ENCODE measurements at places on chromosomes 3 and 15. TPM values are rescaled to one million over a fixed set of nuclear protein-coding genes. Genes with fewer than 3 reads are reported as not detected.

Gene C2CD4A
- total RNA-seq: 0.50 TPM

Gene TTC21A
- total RNA-seq: 2.3 TPM

Gene NOX5
- 0.13 TPM for total RNA-seq

Gene SERINC4
- 0.18 TPM for total RNA-seq

Gene GP5
- total RNA-seq: 0.10 TPM

Gene CA12
- 0.28 TPM for total RNA-seq

Gene NAALADL2
- 4.2 TPM for total RNA-seq

Gene CLDN16
- total RNA-seq: 1.2 TPM

Gene CLDN18
- 0.23 TPM for total RNA-seq

Gene SUSD5
- total RNA-seq: 0.05 TPM

- DNase-seq: no peak
Measured at GRCh38 chr3:124784686-124785382, 54.6 kb downstream of the UMPS start.

DNA sequence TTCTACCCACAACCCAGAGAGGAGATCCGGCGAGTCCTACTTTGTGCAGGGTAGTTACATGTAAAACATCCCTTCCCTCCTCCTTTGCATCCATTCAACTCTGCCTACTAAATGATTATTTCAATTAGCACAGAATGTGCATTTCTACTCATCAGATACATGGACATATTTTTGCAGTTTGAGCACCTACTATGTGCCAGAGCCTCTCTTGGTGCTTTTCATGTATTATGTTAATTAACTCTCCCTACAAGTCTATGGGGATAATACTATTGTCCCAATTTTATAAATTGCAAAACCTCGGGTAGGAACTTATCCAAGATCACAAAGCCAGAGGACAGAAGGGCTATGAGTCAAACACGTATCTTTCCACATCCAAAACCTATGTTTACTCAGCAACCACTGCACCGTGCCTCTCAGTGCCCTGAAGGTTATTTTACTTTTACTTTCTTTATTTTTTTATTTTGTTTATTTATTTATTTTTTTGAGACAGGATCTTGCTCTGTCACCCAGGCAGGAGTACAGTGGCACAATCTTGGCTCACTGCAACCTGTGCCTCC, 432.8 kb downstream of the MAGI1 start:
- no peak for DNase-seq

DNA sequence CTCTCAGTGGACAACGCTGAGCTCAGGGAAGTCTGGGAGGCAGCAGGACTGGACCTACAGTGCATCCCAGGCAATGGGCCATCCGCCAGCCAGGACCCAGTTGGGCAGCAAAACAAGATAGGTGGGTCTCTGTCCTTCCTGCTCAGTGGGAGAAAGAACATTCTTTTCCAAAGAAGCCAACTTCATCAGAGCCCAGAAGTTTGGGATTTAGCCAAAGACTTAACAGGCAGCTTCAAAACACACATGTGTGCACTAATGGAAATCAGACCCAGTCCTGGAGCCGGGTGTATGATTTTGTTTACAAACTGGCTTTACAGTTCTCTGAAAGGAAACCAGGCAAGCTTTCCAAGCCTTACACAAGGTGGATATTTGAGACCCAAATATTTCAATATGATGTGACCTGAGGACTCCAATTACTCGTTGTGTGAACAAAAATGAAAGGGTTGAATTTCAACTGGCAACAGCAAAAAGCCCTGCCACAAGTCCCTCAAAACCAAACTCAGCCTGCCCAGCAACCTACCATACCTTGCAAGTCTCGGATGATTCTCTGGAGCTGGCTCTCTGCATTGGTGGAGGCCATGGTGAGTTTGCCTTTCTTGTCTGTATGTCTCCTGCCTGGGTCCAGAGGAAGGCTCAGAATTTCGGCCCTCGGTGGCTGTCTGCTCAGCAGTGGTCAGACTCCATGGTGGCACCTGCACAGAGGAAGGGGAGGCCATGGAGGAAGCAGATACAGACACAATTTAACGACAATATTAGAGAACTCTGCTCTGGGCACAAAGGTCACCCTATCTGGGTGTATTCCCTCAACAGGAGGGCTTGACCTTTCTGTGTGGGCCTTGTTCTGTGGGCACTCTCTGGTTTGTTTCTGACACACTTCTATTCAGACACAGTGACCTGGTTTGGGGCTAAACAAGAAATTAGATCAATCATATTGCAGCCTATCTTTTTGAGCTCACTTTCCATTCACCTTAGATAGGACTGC, 11.0 kb downstream of the FYCO1 start:
- no peak for DNase-seq

- DNase-seq: no peak
Measured at GRCh38 chr15:35064576-35065190, 20.4 kb downstream of the NANOGP8 start.

DNA sequence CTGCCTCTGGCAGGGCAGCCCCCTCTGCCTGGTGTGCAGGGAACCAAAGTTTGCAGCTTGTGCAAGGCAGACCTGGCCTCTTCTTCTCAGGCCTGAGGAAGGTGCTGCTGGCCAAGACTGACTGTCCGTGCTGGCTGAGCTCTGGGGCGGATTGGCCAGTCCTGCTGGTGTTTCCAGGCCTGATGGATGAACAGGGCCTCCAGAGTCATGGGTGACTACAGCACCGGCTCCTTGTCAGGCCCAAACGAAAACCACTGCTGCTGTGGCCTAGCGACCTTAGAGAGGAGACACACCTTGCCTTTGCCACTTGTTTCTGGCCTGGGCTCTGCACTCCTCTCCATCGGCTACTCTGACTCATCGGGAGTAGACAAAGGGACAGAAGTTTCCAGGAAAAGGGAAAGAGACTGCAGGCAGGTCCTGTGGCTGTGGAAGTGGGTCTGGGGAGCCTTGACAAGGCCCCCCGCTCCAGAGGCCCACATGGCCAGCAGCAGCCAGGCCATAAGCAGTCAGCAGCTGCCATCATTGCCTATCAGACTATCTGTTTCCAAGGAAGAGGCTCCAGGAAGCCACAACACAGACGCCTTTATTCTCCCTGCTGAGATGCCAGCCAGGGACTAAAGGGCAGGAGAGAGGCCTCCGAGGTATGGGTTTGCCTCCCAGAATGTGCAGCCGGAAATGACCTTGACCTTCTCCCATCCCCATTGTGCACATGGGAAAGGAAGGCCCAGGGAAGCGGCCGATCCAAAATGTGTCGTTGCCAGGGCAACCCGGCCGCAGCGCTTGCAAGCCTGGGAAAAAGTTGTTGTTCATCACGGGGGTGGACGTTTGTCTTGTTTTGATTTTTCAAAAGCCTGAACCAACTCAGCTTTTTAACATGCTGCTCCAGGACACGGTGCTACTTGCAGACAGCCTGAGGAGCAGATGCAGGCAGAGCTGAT, 160.5 kb downstream of the CHSY1 start:
- DNase-seq: no peak

DNA sequence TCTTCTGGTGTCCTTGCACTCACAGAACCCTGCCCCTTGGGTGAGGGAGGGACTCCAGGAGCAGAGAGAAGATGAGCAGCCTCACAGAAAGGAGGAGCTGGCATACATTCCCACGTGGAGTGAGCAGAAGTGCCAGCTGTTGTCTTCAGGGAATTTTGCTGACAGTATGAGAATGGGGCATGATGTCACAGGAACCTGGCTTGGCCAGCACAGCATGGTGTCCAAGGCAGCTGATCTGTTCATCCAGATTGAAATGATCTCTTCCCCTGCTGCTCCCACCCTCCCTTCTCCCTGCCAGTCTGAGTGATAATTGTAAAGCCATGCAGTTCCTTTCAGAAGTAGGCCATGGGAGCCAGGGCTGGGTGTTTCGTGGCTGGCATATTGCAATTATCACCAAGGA, 53.3 kb downstream of the GJD2 start:
- no peak for DNase-seq

GRCh38 chr3:169659096-169659819, 4.3 kb downstream of the MECOM start:
- DNase-seq: no peak

GRCh38 chr3:54355800-54356199, 233.4 kb downstream of the CACNA2D3 start:
- no peak for DNase-seq

GRCh38 chr15:32935139-32935538, 217.3 kb downstream of the GREM1 start:
- DNase-seq: no peak

DNA sequence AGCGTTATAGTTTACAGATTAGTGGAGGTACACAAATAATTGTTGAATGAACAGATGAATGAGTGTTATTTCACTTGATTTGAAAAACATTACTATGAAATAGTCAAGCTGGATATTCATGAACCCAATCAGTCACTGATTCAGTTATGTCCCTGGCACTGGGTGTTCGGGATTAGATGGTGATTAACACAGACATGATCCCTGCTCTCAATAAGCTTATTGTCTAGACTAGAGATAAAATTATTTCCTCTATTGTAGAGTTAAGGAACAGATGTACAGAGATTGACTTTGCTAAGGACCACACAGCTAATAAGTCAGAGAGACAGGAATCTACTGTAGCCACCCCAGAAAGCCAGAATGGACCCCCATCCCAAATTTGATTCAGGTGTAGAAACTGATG, 963 bp downstream of the GRAMD1C start:
- no peak for DNase-seq

- no peak for DNase-seq
Measured at GRCh38 chr3:42061713-42062380, 29.3 kb upstream of the TRAK1 start.

- DNase-seq: peak; percentile 94
Measured at GRCh38 chr3:126083913-126084767, at the start of gene SLC41A3. Gene SLC41A3, minus strand, starts transcription at chr3:126084124. Its CDS starts 15,905 bp downstream, at chr3:126068219.

DNA sequence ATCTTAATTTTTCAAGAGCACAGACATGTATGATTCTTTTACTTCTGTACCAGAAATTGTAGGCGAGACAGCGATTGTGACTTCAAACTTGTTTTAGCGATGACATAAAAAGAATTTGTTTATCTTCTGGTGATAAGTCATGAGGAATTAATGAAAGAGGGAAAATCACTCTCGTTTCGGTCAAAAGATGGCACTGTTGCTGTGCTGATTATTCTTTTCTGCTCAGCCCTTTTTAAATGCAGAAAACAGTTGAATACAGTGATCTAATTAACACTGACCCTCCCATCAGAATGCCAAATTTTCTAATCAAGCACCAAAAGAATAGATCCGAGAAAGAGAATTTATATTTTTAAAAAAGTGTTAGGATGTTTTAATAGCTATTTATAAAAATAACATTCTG, 52.6 kb downstream of the NSUN3 start:
- no peak for DNase-seq

GRCh38 chr3:30600572-30600971, 5.8 kb upstream of the TGFBR2 start:
- DNase-seq: no peak

- DNase-seq: no peak
Measured at GRCh38 chr3:72380193-72380592, 468.1 kb downstream of the SHQ1 start.

DNA sequence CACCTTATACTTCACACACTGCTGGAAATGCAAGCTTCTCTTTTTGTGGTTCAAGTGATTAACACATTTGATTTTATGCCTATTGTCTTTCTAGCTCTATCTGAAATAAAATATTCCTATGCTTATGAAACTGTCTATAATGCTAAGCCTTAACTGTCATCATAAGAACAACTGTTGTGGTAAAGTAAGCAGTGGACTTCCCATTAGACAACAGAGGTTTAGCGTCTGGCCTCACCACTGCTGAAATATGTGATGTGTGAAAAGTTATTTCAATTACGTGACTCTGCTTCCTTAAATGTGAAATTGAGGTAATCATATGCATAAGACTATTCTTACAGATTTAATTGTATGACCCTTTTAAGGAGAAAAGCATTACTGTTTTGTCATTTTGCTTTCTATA, 140.2 kb upstream of the LYSMD4 start:
- no peak for DNase-seq

DNA sequence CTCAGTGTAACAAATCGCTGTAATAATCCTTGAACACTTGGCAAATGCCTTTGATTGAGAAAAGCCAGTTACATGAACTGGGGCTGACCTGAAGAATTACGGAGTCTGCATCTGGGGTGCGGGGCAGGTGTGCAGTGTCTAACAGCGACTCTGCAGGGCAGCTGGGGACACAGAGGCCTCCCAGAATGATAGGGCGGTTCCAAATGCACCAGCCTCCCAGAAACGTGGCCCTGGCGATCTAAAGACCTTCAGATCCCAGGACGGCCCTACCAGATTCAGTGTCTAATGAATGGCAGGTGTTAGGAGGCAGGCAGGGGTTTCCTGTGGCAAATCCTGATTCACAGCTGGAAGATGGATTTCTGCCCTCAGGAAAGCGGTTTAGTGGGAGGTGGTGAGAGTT, 100.5 kb upstream of the RGMA start:
- no peak for DNase-seq

DNA sequence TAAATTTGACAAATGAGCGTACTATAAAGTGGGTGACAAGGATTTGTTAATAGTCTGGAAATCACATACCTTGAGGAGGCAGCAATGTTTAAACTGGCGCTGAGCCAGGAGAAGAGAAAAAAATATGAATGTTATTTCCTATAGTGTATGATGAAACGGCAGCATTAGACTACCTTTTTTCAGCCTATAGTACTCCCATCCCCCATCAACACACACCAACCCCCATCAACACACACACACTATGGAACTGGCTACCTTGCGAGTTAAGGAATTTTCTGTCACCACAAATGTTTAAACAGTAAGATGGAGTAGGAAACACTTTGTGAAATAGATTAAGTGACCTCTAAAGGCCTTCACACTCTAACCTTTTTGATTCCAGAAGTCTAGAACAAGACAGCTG, 46.8 kb upstream of the ZCWPW2 start:
- DNase-seq: no peak

GRCh38 chr3:179455954-179456353, 4.7 kb upstream of the GNB4 start:
- DNase-seq: no peak

DNA sequence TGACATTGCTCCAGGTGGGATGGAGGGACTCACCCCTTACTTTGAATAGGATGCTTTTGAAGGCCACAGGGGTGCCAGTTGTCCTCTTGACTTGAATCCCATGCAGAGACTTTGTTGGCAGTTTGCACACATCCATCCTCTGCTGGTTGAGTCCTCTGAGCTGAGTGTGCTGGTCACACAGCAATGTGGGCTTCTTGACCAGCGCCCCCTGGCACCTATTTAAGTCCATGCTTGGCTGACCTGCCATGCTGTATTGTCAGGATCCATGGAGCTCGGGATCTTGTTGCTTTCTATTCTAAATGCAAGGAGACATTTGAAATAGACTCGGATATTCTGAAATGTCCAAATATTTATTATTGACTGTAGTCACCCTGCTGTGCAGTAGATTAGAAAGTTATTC, 19.8 kb downstream of the RAB7A start:
- no peak for DNase-seq
